Posterior vena cava (tissue), 2 donors: ENCODE measurements at places on chromosomes 16 and 17.

GRCh38 chr17:53227514-53227913 is 595.2 kb upstream of the KIF2B start:
- no peak for DNase-seq

DNA sequence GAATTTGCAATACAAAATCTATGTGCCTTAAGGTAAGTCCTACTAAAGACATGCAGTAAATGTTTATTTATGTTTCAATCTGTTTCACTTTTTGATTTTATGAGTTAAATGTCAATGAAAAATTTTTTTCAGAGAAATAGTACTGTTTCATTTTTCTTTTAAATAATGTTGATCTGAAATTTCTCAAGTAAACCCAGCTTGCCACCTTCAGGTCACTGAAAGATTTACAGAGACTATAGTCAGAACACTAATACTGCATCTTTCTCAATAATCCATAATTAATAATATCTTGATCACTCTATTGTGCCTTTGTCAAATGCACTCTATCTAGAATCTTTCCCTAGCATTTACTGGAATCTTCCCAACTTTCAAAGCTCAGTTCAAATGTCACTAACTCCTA is 6.5 kb upstream of the DHX40 start:
- no peak for DNase-seq

GRCh38 chr16:68289621-68290329 is 21.0 kb downstream of the SLC7A6OS start:
- no peak for DNase-seq

DNA sequence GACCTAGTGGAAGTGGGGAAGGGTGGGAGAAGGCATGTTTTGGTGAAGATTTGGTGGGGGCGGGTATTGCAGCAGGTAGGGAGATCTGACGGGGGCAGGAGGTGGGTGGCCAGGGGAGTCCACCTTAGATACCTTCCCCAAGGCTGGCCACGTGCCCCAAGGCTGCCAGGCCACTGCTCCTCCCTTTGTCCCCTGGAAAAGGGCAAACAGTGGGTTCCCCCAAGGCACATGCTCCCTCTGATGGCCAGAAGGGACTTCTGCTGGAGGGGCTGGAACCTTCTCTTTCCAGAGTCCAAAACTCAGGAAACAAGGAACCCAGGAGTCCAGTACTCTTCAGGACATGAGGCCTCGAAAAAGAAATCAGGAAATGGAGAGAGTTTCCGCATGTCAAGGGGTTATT is 6.2 kb upstream of the PSMD3 start:
- DNase-seq = no peak
